NCI-H345 (cell line): ENCODE measurements at places on chromosomes 12 and 14.

- no peak for DNase-seq
These were observed 50.6 kb downstream of the SMUG1 start for GRCh38 chr12:54138219-54138618.

GRCh38 chr12:103821773-103822172 lies 19.3 kb downstream of the NT5DC3 start:
- no peak for DNase-seq

DNA sequence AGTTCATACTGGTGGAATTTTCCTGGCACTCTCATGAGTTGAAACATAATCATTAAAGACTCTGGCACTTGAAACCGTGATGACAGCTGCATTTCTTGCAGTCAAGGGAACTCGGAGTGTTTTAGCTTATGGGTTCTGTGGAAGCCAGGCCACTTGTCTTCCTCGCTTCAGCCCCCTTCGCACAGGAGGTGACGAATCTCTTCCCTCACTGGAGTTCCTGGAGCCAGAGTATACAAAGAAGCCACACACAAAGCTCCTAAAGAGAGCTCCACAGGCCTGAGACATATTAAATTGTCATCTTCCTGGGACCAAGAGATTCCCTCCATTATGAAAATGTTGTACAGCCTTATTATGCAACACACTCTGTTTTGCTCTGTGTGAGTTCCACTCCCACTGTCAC lies 964.1 kb downstream of the TMEM121 start:
- no peak for DNase-seq

GRCh38 chr12:5305425-5305824 lies 126.5 kb upstream of the NTF3 start:
- no peak for DNase-seq

DNA sequence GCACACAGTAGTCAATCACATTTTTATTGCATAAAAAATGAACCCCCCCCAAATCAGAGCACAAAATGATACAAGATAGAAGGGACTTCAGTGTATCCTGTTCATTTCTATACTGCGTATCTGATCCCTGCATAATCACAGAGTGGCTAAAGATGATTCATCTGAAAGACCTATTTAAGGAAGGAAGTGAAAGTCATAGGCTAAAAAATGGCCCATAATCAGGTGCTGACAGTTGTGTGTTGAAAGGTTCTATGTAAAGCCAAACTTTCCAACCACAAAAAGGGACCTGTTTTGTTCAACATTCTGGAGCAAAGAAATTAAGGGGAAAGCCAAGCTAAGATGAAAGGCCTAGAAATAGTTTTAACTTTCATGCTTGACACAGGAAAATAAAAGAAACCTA lies 147.8 kb upstream of the ATP2B1 start:
- no peak for DNase-seq
